ENCODE measurements at places on chromosomes 2 and 18.

GRCh38 chr2:74554820-74555531, 456 bp downstream of the DOK1 start:
- peak; percentile 72 for DNase-seq

DNA sequence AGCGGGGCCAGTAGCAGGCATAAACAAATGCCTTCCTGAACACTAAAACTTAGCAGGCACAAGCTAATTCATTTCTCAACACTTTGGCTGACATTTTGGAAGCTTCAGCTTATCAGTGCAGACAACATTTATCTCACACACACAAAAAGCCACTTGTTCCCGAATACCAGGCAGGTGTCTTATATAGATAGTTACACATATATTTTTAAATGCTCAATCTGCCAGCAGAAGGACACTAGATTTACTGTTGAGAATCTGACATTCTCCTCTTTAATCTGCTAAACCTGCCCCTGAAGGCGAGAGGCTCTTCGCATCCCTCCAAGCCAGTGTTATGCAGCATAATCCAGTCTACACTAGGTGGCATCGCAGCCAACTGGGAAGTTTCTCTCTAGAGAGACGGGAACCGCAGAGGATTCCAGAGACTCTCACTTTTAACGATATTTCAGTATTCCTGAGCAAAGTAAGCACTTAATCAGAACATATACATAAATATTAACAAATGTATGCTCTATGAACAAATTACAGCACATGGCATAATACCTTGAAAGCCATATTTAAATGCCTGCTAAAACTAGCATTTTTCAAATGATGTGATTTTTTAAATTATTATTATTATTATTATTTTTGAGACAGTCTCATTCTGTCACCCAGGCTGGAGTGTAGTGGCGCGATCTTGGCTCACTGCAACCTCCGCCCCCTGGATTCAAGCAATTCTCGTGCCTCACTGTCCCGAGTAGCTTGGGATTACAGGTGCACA, 90.2 kb upstream of the SCG2 start:
- DNase-seq = no peak

DNA sequence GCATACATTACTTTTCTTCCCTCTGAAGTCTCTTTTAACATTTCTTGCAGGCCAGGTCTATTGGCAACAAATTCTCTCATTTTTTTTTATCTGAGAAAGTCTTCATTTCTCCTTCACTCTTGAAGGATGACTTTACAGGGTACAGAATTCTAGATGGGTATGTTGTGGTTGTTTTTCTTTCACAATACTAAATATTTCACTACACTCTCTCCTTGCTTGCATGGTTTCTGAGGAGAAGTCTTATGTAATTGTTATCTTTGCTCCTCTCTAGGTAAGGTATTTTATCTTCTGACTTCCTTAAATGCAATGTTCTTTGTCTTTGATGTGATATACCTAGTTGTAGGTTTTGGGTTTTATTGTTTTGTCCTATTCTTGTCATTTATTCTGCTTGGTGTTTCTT, 371.1 kb downstream of the FIGN start:
- DNase-seq = no peak

DNA sequence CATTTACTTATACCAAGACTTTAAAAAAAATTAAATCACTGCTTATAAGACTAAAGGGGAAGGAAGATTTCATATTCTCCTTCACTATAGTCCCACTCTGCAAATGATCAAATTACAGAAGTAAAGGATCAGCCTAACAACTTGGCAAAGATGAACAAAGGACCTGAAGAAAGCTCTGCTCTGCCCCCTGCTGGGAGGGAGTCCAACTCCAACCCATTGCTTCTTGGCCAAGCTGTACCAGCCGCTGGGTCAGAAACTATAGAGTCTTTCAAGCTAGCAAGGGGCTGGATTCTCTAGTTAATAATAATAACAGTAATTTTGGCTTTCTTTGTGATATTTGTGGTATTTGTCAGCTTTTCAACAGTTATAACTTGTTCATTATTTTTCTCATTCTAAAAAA, 927.0 kb upstream of the CRIM1 start:
- DNase-seq = no peak

- no peak for DNase-seq
These were observed 190.8 kb downstream of the FTCDNL1 start for GRCh38 chr2:199660167-199660566.

- DNase-seq = no peak
These were observed 132.5 kb upstream of the EPAS1 start for GRCh38 chr2:46164529-46165301.

DNA sequence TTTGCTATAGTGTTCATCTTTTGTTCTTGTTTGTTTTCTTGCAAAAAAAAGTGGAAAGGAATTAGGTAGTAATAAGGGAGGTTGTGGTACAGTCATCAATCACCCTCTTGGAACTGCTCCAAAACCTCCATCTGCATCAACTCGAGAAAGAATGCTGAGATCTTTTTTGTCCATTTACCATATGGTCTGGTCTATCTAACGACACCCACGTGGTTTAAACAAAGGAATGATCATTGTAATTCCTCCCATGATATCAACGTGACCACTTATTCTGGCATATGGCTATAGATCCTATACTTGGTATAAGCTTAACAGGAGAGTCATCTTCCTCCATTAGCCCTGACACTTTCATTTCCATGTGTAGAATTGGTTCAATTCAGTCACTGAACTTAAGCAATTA, 1025.3 kb upstream of the NXPH2 start:
- no peak for DNase-seq

DNA sequence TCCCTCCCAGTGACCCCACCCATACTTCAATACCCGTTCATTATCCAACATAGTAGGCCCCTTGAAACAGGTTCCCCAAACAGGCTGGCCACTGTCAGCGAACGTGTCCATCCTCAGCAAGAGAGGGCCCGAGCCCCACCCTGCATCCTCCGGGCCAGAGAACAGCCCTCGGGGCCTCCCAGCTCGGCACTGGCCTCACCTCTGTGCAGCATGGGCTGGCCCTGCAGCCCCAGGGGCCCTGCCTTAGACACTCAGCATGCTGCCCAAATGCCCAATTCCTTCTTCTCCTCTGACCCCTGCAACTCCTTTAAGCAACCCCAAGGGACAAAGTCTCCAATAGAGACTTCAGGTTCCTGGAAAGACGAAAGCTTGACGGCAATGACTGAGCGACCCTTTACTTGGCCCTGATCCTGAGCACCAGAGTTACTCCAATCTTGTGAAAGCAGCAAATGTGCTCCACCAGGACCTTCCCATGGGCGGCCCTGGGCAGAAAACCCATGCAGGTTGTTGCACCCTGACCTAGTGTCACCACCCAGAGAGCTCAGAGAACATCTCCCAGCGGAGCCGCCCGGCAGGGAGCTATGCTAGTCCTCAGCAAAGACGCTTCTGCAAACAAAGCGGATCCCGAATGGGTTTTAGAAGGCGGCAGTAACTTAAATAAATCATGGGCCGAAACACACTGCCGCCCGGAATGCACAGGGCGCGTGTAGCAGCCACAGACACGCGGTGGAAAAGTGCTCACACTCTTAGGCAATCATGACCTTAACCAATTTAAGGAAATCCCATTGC, 782 bp downstream of the COL6A3 start:
- DNase-seq = no peak

DNA sequence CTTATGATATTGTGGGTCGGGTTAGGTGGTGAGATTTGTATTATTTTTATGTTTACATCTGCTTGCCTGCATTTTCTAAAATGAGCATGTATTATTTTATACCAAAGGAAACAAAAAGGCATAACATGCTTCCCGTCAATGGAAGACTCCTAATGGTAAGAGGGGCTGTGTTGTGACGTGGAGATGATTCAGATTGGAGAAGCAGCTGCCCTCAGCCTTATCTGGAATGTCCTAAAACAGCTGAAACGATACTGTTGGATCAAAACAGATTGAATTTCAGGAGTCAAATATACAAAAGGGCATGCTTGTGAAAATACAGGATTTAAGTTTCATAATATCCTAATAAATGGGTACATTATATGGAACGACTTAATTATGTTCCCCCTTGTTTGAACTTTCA, 19.0 kb downstream of the DGKD start:
- no peak for DNase-seq

- no peak for DNase-seq
These were observed 23.8 kb downstream of the AAK1 start for GRCh38 chr2:69619725-69620124.

GRCh38 chr2:29766191-29766590, 155.2 kb downstream of the ALK start:
- no peak for DNase-seq

- no peak for DNase-seq
These were observed 628.3 kb upstream of the REG3G start for GRCh38 chr2:78397198-78397597.

GRCh38 chr2:45352506-45352905, 258.6 kb downstream of the SRBD1 start:
- DNase-seq = no peak

DNA sequence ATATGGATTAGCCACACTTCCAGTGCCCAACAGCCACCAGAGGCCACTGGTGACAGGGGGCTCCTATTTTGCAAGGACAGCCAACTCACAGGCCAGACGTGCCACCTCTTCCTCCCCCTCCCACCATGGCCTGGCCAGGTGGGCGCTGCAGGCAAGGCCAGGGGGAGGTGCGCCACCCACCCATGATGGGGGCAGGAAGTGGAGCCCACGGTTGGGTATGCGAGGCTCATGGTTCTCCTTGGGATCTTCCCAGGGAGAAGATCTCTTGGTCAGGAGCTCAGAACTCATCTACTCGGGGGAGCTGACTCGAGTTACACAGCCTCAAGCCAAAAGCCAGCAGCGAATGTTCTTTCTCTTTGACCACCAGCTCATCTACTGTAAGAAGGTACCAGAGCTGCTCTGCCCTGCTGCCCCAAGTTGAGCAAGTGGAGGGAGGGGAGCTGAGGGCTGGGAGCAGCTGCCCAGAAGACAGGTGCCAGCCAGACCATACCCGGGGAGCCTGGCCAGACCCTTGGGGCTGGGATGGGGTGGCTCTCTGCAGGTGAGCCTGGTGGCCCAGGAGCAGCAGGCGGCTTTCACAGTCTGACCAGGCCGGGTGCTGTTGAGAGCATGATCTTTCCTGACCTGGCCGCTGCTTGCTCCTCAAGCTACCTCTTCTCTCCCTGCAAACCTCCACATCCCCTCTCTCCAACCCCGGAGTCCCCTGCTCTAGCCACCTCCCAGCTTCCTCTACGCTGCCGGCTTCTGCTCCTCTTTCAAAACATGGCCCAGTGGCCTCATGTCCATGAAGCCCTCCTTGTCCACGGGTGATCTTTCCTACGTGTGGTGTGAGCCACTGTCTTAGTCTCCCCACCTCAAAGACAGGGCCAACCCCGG, 49.8 kb downstream of the FAM168B start:
- DNase-seq = no peak

- DNase-seq = no peak
These were observed 11.8 kb downstream of the SERPINB8 start for GRCh38 chr18:63981719-63982118.

DNA sequence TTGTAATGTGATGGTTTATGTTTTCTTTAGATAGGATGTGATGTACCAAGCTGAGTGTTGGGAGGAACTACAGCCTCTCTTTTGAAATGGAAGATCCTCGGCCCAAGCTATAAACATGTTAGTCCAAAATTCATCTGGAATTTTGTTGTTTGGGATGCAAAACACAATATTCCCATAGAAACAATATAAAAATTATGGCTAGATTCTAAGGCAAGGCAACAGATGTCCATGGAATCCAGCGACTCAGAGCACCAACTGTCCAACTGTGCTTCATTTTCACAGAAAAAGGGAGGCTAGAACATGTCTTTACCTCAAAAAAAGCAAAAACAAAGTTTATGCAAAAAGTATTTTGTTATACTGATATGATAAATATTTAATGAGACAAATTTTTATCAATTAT, 52.4 kb upstream of the ATP8B1 start:
- DNase-seq = no peak

- DNase-seq = no peak
These were observed 47.3 kb downstream of the TMEM163 start for GRCh38 chr2:134671513-134671912.

- peak; percentile 42 for DNase-seq
These were observed 46.6 kb upstream of the TPO start for GRCh38 chr2:1366546-1367134.

- no peak for DNase-seq
These were observed 95.0 kb upstream of the HDAC4 start for GRCh38 chr2:239495791-239496233.

DNA sequence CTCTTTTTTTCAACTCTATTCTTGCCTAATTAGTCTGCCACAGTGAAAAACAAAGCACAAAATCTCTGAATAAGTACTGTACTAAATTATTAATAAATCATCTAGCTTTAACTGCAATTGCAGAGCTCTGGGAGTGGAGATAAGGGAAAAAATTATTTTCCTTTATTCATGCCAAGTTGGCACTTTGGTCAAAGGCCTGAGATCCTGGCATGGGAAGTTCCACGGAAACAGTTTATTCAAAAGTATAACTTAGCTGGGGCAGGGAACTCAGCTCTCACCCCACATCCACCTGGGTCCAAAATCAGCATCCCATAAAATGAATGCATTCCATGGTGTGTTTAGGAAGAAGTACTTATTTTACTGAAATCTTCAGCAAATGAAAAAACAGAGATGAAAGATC, 185.2 kb upstream of the APCDD1 start:
- no peak for DNase-seq

DNA sequence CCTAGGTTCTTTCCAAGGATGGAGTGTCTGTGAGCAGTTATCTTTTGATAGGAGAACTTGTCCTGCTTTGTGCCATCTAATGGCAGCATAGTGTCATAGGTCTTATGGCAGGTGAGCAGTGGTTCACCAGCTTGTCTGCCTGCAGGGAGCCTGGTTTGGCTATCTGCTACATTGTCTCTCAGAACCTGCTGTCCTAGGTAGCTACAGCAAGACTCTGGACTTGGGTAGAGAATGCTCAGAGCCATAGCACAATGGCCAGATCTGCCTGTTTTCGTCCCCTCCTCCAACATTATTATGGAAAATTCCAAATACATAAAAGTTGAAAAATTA, 28.3 kb downstream of the AGFG1 start:
- DNase-seq = no peak

DNA sequence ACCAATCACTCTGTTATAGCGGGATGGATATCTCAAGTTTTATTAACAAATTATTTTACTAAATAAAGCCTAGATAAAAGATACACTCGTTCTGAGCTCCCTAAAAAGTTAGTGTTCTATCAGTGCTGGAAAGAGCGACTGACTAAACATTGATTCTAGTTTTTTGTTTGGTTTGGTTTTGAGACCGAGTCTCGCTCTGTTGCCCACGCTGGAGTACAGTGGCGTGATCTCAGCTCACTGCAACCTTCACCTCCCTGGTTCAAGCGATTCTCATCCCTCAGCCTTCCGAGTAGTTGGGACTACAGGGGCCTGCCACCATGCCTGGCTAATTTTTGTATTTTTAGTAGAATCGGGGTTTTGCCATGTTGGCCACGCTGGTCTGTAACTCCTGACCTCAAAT, 73.8 kb upstream of the CDCA7 start:
- DNase-seq = no peak

- peak; percentile 26 for DNase-seq
These were observed 123.5 kb upstream of the HS6ST1 start for GRCh38 chr2:128442053-128442751.

DNA sequence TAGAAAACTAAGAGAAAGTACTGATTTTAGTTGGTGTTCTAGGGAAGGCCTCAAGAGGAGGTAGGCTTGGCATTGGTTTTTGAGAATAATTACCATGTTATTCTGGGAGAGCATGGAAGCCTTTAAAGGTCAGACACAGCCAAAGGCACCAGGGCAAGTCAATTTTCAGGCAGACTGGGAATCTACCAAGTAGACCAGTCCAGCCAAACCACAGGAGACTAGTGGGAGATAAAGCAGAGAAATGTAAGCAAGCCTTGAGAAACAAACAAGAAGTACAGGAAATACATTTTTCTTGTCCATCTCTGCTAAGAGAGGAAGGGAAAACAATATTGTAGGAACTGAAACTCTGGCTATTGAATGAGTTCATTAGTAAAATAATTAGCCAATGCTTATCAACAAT, 5.5 kb upstream of the CCDC68 start:
- no peak for DNase-seq

Measured in NCI-H510A treated with DMSO at 0.1 percent for 48 hours (cell line).